ENCODE measurements at places on chromosomes 3 and 15. TPM values are rescaled to one million over a fixed set of nuclear protein-coding genes. Genes with fewer than 3 reads are reported as not detected.

Gene ANKRD34C
- total RNA-seq = not detected

Gene UBA7
- total RNA-seq = 197 TPM

Gene RASL12
- 29.8 TPM for total RNA-seq

- no peak overlapping the region for H3K4me3 ChIP-seq
- H3K36me3 ChIP-seq = no peaks in the 10 kb centered on the region
- H3K27ac ChIP-seq = no peak overlapping the region
- H3K27me3 ChIP-seq = no peaks in the 10 kb centered on the region
- peak; percentile 29 for DNase-seq
Measured at GRCh38 chr3:194537732-194538247, 51.0 kb upstream of the ATP13A3 start.

DNA sequence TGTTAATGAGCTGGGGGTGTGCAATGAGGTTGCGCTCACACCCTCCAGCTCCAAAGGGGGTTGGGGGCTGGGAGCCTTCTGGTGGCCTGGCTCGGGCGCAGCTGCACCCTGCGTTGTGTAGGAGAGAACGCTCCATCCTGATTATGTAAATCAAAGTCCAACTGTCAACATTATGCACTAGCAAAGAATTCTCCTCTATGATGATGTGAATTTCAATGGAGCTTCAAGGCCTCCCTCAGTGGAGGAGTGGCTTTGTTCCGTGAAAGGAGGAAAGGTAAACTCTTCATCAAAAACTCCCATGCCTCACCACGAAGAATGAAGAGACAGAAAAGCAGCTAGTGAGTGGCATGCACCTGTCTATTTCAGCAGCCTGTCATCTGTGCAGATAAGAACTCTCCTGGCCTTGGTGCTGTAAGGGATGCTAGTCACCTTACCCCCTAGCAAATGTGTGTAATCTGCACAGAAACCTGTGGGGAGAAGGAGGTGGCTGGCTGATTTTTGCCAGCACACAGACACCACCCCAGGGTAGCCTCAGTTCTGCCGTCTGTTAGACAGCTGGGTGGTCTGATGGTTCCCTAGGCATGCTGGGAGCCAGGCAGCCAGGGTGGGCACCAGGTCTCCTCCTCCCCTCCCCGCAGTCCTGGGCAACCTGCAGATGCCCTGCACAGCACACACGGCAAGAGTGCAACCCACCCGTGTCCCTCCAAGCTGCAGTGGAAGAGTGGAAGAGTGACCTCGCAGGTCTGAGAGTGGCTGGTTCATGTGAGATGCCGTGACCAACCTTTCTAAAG is 47.0 kb upstream of the TRPM1 start:
- no peak overlapping the region for H3K4me3 ChIP-seq
- DNase-seq = no peak
- no peaks in the 10 kb centered on the region for H3K27me3 ChIP-seq

- no peaks in the 10 kb centered on the region for H3K27me3 ChIP-seq
- peak; percentile 14 for DNase-seq
- peaks cover 44% of the 10 kb centered on the region for H3K36me3 ChIP-seq
- H3K4me1 ChIP-seq = peaks cover 24% of the 10 kb centered on the region
- peak overlapping the region; percentile 96 for H3K4me3 ChIP-seq
Measured at GRCh38 chr15:82538961-82539690, 1.1 kb downstream of the RPS17 start.

DNA sequence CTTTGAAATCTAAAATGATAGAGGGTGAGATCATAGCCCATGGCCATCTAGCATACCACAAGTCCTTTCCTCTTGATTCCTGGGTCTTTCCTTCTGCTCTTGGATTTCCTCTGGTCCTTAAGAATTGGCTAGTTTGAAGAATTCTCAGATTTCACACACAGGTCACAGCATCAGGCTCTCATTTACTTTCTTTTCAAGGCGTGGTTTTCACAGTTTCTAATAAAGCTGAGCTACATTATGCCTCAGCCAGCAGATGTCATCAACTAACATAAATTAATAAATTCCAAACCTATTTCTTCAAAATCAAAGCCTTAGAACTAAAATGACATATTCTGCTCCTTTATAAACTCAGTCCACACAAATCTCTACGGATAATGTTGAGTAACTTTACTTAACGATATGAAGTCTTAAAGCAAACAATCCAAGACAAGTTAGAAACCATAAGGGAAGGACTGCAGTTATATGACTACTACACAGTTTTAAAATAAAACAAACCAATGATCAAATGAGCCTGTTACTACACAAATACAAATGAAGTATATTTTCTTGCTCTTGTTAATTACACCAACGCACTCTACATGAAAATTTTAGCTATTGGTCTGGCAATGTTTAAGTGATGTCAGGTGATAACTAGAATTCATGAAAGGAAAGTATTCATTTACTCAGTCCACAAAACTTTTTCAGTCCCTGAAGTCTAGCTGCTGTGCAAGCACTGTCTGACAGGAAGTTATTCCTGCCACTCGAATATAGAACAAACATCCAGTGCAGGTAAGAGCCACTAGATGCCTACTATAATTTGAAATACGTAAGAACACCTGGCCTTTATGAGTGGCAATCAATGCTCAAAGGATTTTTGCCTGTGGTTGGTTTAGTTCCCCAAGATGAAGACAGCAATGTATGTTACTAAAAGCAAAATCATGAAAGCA is 9.2 kb downstream of the CCDC14 start:
- no peaks in the 10 kb centered on the region for H3K36me3 ChIP-seq
- DNase-seq = peak; percentile 27
- no peaks in the 10 kb centered on the region for H3K4me1 ChIP-seq
- no peak overlapping the region for H3K27ac ChIP-seq
- no peak overlapping the region for H3K4me3 ChIP-seq
- no peaks in the 10 kb centered on the region for H3K27me3 ChIP-seq

- no peaks in the 10 kb centered on the region for H3K27me3 ChIP-seq
- H3K4me1 ChIP-seq = peaks cover 8% of the 10 kb centered on the region
- DNase-seq = no peak
- no peaks in the 10 kb centered on the region for H3K36me3 ChIP-seq
- H3K4me3 ChIP-seq = no peak overlapping the region
- no peak overlapping the region for H3K27ac ChIP-seq
Measured at GRCh38 chr15:88243895-88244787, 12.4 kb downstream of the NTRK3 start.

- no peaks in the 10 kb centered on the region for H3K36me3 ChIP-seq
- no peak for DNase-seq
- H3K27ac ChIP-seq = no peak overlapping the region
Measured at GRCh38 chr3:185439745-185440466, 58.9 kb downstream of the TMEM41A start.

Data from upper lobe of left lung (tissue), 6 donors.